ENCODE measurements at places on chromosomes 6 and 20. TPM values are rescaled to one million over a fixed set of nuclear protein-coding genes. Genes with fewer than 3 reads are reported as not detected.

GRCh38 chr20:59789686-59790085 lies 143.8 kb downstream of the SYCP2 start:
- no peak for DNase-seq

The STXBP5 gene
- total RNA-seq, result 8.4 TPM

DNA sequence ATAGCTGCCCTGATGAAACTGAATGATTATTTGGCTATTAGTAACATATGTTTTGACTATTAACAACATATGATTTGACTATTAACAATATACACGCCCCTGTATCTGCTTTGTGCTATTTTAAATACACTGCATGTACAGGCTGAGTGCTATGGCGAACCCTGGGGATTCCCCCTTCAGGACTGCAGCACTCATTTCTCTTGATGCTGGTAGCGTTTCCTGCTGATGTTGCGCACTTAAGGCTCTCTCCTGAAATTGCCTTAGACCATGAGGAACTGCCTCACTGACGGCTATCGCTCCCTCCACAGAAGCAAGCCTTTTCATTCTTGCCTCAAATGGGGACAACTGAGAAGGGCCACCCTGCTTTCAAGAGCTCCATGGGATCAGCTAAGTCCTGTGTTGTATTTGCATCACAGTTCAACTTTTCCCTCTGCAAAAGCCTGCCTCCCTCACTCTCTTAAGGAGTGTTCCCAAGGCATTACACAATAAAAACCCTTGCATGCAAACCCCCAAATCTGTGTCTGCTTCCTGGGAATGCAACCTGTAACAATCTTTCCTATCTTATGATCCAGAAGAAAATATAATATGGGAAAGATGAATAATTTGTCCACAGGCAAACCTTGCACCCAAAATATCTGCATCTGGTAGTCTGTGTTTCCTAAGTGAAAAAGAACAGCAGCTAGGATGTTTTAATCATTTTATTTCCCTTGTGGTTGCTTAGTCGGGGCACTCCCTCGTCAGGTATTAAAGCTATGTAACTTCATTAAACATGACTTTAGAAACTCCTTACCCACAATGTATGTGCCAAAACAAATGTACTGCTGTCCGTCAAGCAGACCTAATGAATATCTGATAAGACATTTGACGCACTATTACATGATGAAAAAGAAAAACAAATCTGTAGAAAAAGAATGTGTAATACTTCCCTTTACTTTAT lies 456.4 kb downstream of the COL12A1 start:
- no peak for DNase-seq

GRCh38 chr6:135114355-135115145 lies 59.9 kb upstream of the HBS1L start:
- no peak for DNase-seq

- no peak for DNase-seq
These were observed 23.8 kb downstream of the ANKS1A start for GRCh38 chr6:34912715-34913464.

DNA sequence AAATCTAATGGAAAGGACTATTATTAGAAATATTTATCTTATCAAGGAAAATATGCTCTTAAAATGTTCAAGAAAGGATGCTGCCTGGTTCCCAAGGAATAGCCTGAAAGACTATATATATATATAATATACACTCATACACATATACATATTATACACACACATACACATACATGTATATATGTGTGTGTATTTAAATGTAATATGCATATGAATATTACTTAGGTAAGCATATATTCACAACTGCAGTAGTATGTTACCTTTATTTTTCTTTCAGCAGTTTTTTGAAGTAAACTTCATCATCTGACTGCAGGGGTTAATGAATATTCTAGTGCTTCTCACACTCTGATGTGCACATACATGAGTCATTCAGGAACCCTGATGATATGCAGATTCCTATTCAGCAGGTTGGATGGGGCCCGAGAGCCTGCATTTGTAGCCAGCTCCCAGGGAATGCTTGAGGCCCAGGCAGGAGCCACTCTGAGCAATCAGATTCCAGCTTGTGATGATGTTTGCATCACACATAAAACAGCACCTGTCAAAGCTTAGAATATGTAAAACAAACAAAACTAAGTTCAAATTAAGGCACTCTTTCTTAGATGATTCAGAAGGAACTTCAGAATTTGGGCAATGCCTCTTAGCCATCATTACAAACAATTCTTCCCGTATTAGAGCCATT lies 16.1 kb downstream of the MYLK4 start:
- no peak for DNase-seq

- DNase-seq, result no peak
These were observed 209.3 kb upstream of the SOX4 start for GRCh38 chr6:21384216-21384615.

GRCh38 chr20:57922083-57922482 lies 212.3 kb upstream of the PMEPA1 start:
- no peak for DNase-seq

The SLC52A3 gene
- total RNA-seq, result 3.0 TPM

GRCh38 chr6:113855500-113856374 lies 1.4 kb upstream of the MARCKS start:
- DNase-seq, result peak; percentile 47

DNA sequence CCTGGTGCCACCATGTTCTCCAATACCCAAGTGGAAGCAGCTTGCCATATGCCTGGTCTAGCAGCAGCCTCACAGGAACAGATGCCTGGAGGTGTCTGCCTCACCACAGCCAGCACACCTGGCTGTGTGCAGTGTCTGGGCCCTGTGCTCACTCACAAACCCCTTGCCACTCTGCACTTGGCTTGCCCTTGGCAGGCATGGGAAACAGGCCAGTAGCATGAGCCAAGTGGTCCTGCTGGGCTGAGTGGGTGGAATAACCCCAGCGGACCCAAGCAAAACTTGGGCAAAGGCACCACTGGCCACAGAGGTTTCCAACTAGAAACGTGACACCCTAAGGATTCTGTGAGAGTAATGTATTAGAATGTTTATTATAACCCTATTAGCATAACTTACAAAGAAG lies 600.5 kb upstream of the GJE1 start:
- DNase-seq, result no peak

DNA sequence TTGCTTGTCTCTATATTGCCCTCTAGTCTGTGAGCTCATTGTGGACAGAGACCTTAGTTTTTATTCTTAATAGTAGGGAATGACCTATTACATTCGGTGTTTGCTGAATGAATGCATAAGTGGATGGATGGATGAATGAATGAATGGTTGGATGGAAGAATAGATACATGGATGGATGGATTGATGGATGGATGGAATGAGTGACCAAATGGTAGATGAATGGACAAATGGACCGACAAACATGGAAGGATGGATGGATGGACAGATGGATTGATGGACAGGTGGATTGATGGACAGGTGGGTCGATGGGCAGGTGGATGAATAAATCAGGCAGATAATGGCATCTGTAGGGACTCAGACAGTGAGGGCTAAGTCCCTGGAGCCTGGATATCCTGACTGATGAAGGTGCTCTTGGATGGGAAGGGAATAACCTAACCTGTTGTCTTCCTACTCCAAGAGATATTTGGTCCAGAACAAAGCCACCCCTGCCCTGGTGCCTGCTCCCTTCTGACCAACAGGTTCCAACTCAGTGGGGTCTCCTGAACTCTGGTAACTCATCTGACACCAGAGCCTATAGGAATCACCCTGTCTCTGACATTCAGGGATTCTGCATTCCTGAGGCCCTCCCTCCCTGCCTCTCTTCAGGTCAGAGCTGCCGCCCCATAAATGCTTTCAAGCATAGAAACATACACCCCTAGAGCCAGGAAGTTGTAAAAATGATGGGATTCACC lies 9.6 kb upstream of the CCN5 start:
- DNase-seq, result no peak

- peak; percentile 90 for DNase-seq
These were observed 31.4 kb upstream of the MARCKS start for GRCh38 chr6:113825781-113826180.

DNA sequence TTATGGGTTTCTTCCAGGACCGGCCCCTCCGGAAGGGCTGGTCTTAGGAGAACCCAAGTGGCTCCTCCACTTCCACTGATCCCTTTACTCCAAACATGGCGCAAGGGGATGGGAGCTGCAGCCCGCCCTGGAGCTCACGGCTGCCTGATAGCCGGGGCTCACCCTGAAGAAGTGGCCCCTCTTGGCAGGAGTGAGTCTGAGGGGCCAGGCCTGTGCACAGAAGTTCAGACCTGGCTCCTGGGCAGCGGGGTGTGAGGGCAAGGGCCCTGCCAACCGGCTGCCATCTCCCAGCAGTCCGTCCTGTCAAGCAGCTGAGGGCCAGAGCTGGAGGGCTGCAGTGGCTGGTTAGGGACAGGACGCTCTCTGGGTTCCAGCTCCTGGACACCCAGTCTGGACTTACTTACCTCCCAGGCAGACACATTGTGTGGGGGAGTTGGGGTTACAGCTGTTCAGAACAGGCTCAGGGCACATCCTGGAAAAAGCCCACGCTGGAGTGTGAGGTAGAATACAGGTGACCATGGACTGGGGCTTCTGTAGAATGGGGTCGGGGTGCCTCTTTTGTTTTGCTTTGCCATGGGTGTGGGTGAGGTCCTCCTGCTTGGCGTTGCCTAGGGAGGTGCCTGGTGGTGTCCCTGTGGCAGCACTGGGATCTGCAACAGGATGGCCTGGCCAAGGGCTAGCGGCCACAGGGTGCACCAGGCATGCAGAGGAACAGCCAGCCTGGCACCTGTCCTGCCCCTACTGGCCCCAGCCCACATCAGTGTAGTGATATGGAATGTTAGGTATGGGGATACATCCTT lies 88.4 kb downstream of the ASXL1 start:
- DNase-seq, result no peak

The SRSF12 gene
- 4.9 TPM for total RNA-seq

DNA sequence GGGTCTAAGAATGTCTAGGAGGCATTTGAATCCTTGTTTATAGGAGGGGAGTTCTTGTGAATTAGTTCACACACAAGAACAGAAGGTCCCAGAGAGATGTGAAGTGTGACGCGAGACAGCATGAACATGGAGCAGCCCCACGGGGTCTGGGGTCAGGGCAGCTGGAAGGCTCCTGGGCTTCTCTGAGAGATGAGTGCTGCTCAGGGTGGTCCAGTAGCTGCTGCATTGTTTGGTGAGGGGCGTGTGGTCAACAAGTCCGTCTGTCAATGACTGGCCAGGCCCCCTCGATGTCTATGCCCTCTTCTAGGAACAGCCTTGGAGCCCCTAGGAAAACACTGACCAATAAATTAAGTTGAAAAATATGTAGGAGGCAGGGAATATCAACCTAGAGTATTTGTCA lies 40.2 kb upstream of the GABRR1 start:
- DNase-seq, result no peak

The SLPI gene
- total RNA-seq, result 108 TPM

The SCUBE3 gene
- not detected for total RNA-seq

- DNase-seq, result no peak
These were observed at the start of gene GABRR1 for GRCh38 chr6:89217299-89217910. Gene GABRR1, minus strand, starts transcription at chr6:89217358. Its CDS starts 36 bp downstream, at chr6:89217322.

DNA sequence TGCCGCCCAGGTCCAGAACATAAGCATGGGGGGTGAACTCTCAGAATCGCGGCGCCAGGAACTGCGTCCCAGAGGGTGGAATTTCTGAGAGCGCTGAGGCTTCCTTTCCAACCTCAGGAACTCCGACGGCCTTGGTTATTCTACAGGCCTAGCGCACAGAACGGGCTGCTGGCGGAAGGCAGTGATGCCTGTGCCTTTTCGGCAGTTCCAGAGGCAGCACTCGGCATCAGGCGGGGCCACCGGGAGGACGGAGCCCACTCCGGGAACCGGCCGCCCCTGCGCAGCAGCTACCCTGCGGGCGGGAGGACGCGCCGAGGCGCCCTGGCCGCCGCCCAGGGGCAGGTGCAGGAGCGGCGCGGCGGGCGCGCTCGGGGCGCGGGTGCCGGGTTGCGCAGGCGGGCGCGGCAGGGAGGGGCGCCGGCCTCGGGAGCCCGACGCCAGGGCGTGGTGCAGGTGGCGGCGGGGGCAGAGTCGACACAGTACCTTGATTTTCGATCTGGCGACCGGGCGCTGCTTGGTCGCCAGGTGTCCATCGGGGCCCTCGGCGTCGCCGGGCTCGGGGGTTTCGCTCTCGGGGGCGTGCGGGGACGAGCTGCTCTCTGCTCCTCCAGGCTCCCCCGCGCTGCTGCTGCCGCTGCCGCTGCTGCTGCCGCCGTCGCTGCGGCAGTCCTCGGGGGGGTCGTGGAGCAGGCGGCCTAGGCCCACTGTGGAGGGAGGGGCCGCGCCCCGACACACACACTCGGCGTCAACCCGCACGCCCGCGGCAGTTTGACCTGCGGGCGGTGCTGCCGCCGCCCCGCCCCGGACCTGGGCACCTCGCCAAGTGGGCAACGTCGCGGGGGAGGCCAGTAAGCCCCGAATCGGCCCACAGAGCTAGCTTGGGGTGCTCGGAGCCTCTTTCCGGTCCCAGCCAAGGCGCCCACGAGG lies 1.3 kb downstream of the OVOL2 start:
- no peak for DNase-seq

The NKAIN4 gene
- not detected for total RNA-seq

The C6orf15 gene
- not detected for total RNA-seq

- DNase-seq, result no peak
These were observed 171.2 kb upstream of the BMP5 start for GRCh38 chr6:56046576-56046975.

- DNase-seq, result no peak
These were observed 11.5 kb upstream of the PREX1 start for GRCh38 chr20:48839154-48839917.

GRCh38 chr6:1609648-1610496 lies at the start of gene FOXC1:
Gene FOXC1, plus strand, starts transcription at chr6:1609915. Its CDS starts 531 bp downstream, at chr6:1610446.
- peak; percentile 92 for DNase-seq

The AARS2 gene
- 14.2 TPM for total RNA-seq

Measured in ovary (tissue), 10 donors.